ENCODE measurements at places on chromosomes 16 and 17. TPM values are rescaled to one million over a fixed set of nuclear protein-coding genes. Genes with fewer than 3 reads are reported as not detected.

LLGL2 gene
- total RNA-seq = 0.14 TPM

NPB gene
- total RNA-seq = 0.75 TPM

ALKBH5 gene
- 96.5 TPM for total RNA-seq

NDUFAF8 gene
- 94.3 TPM for total RNA-seq

ARHGAP44 gene
- 0.91 TPM for total RNA-seq

PLXDC1 gene
- 0.87 TPM for total RNA-seq

ABCC6 gene
- not detected for total RNA-seq

CRLF3 gene
- 12.3 TPM for total RNA-seq

ALDH3A2 gene
- 20.2 TPM for total RNA-seq

DNA sequence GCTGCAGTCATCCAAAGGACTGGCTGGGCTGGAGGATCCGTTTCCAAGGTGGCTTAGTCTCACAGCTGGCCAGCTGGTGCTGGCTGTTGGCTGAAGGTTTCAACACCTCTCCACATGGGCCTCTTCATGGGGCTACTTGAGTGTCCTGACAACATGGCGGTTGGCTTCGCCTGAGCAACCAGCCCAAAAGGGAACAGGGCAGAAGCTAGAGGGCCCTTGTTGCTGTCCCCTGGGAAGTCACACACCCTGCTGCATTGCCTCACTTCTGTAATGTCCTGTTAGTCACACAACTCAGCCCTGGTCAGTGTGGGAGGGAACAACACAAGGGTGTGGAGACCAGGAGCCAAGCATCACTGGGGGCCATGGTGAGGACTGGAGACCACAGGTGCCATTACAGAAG is 36.6 kb downstream of the C16orf78 start:
- DNase-seq = no peak
- H3K4me3 ChIP-seq = no peak overlapping the region
- no peaks in the 10 kb centered on the region for H3K36me3 ChIP-seq
- no peaks in the 10 kb centered on the region for H3K4me1 ChIP-seq
- H3K27ac ChIP-seq = no peak overlapping the region

DNA sequence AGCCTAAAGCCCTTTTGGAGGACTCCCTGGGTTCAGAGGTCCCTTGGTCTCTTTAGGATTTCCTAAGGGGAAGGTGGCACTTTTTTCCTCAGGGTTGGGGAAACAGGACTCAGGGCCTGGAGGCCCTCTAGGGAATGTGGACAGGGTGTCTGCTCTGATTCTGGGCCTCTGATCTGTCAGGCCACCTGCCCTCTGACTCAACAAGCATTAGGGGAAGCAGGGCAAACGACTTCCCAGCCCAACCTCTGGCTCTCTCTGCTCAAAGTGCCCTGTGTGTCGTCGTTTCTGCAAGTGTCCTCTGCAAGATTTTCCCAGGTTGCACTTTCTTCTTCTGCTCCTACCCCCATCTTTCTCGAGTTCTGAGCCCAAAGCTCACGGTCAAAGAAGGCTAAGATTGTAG is 6.6 kb upstream of the IGFBP4 start:
- DNase-seq = no peak
- H3K4me1 ChIP-seq = peaks cover 23% of the 10 kb centered on the region
- no peak overlapping the region for H3K4me3 ChIP-seq
- H3K36me3 ChIP-seq = no peaks in the 10 kb centered on the region

DNA sequence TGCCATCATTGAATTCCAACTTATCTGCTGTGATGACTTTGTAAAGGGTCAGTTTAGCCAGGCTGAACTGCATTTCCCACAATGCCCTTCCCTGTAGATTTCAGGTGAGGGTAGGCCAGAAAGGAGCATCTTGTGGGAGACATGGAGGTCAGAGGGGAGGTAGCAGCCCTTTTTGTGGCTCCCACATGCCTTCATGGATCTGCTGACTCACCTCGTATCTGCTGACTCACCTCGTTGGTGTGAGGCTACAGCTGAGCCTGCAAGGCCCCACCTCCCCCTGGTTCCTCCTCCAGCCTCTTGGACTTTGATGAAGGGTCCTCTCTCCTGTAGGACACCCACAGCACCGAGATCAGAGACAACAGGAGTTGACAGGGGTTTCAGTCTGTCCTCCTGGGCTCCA is 102.5 kb downstream of the SALL1 start:
- H3K4me3 ChIP-seq = no peak overlapping the region
- no peak for DNase-seq
- peaks cover 7% of the 10 kb centered on the region for H3K27me3 ChIP-seq
- H3K27ac ChIP-seq = no peak overlapping the region

- no peaks in the 10 kb centered on the region for H3K36me3 ChIP-seq
- no peaks in the 10 kb centered on the region for H3K4me1 ChIP-seq
- no peak for DNase-seq
These were observed 391.3 kb upstream of the ERCC4 start for GRCh38 chr16:13528691-13529090.

- no peak overlapping the region for H3K4me3 ChIP-seq
- H3K27ac ChIP-seq = peak overlapping the region; percentile 36
- no peaks in the 10 kb centered on the region for H3K27me3 ChIP-seq
These were observed 925.4 kb downstream of the CDH11 start for GRCh38 chr16:64196444-64196843.

DNA sequence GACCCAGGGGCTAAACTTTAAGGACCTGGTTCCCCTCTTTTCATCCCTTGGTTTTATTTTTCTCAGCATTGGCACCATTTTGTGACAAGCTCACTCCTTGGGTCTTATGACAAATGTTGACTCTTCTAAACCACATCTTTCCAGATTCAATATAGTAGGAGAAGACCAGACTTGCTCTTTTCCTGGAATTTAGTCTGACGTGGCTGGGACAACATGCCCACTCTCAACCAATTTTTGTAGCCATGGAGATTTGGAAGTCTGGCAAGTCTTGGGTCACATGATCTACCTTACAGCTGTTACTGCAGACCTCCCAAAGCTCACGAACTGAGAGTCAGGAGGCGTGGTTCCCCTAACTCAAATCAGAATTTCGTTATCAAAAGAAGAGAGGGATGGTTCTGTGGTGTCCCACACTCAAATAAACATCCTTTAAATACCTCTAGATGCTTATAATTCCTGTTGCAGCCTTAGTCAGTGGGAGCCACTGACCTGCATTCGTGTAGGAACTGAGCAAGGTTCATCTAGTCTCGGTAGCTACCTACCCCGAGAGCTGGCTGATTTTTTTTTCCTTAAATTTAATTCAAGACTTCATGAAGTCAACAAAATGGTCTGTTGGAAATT is 683.5 kb downstream of the MAF start:
- H3K4me3 ChIP-seq = no peak overlapping the region
- no peaks in the 10 kb centered on the region for H3K36me3 ChIP-seq
- no peaks in the 10 kb centered on the region for H3K4me1 ChIP-seq
- no peak overlapping the region for H3K27ac ChIP-seq
- DNase-seq = no peak
- H3K27me3 ChIP-seq = no peaks in the 10 kb centered on the region

DNA sequence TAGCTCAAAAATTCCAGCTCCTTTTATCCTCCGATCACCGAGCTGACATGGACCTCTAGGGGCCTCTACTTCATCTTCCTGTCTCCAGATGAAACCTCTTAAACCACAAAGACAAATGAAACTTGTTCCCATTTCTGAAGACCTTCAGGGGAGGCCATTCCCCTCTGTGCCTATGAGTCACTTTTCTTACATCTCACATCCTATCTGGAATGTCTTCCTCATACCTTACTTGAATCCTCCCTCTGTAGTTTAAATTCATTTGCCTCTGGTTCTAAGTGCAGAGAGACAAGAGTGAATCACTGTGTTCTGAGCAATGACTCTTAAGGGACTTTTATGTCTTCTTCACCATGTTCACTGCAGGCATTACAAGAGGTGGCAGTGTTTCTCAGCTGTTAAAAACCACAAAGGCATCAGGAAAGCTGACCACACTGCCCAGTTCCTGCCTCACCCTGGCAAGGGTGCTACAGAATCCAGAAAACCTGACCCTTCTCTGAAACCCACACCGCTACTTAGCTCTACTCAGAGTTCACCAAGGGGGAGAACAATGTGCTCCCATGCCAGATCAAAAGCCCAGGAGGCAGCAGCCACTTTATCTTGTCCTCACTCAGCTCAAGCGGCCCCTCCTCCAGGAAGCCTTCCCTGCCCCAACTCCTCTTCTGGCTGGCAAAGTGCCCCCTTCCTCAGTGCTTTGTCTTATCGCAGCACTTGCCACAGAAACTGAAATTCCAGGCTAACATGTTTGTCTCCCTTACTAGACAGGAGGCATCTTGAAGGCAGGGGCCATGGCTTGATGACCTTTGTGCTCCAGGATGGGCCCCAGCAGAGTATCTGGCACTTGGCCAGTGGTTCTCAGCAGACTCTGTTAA is 6.4 kb downstream of the CUEDC1 start:
- H3K36me3 ChIP-seq = no peaks in the 10 kb centered on the region
- H3K27ac ChIP-seq = peak overlapping the region; percentile 96
- peaks cover 5% of the 10 kb centered on the region for H3K27me3 ChIP-seq
- H3K4me1 ChIP-seq = peaks cover 96% of the 10 kb centered on the region
- H3K4me3 ChIP-seq = peak overlapping the region; percentile 88

DNA sequence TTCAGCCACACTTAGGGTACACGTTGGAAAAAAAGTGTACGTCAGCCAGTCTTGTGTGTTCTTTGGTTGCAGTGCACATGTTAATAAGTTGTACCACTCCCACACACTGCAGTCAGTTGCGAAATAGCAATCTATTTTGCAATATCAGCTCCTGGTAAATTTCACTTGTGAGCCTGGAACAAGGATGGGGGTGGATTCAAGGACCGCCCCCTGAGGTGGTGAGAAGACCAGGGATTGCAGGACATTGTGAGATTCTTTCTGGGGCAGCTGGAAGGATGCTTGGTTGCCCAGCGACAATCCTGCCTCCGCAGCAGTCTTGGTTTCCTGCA is 78.6 kb upstream of the ZFHX3 start:
- no peak overlapping the region for H3K27ac ChIP-seq
- DNase-seq = peak; percentile 6
- H3K4me1 ChIP-seq = peaks cover 28% of the 10 kb centered on the region

GRCh38 chr17:14926526-14927122 is 338.5 kb downstream of the PMP22 start:
- peaks cover 12% of the 10 kb centered on the region for H3K4me1 ChIP-seq
- peak; percentile 59 for DNase-seq
- H3K27me3 ChIP-seq = peaks cover 5% of the 10 kb centered on the region
- H3K4me3 ChIP-seq = no peak overlapping the region
- H3K36me3 ChIP-seq = peaks cover 7% of the 10 kb centered on the region
- H3K27ac ChIP-seq = no peak overlapping the region

GRCh38 chr16:51440131-51440889 is 289.2 kb upstream of the SALL1 start:
- no peak overlapping the region for H3K4me3 ChIP-seq
- no peaks in the 10 kb centered on the region for H3K36me3 ChIP-seq
- no peak for DNase-seq

GRCh38 chr17:17376362-17376761 is 73.2 kb downstream of the NT5M start:
- peaks cover 38% of the 10 kb centered on the region for H3K27me3 ChIP-seq
- H3K36me3 ChIP-seq = no peaks in the 10 kb centered on the region
- peak; percentile 42 for DNase-seq
- H3K27ac ChIP-seq = 0 out of 2 replicates have a peak overlapping the region, but pooled peaks have one; percentile 52
